Hepatocyte (in vitro differentiated cells): ENCODE measurements at places on chromosomes 16 and 17. TPM values are rescaled to one million over a fixed set of nuclear protein-coding genes. Genes with fewer than 3 reads are reported as not detected.
A peak's percentile ranks its signal among the peaks of the same experiment; 100 is the strongest.

GRCh38 chr17:35912942-35913341, 17.6 kb downstream of the RDM1 start:
- no peaks in the 10 kb centered on the region for H3K36me3 ChIP-seq
- H3K4me1 ChIP-seq: no peaks in the 10 kb centered on the region
- no peak for DNase-seq
- H3K4me3 ChIP-seq: no peak overlapping the region
- no peaks in the 10 kb centered on the region for H3K27me3 ChIP-seq

- peak overlapping the region; percentile 67 for H3K27ac ChIP-seq
- H3K27me3 ChIP-seq: peaks cover 11% of the 10 kb centered on the region
- H3K4me3 ChIP-seq: no peak overlapping the region
These were observed 617 bp upstream of the SCRN2 start for GRCh38 chr17:47841488-47842291.

GRCh38 chr17:30340801-30341356, 7.0 kb upstream of the TMIGD1 start:
- DNase-seq: no peak
- H3K36me3 ChIP-seq: no peaks in the 10 kb centered on the region
- H3K27ac ChIP-seq: peak overlapping the region; percentile 56
- peaks cover 33% of the 10 kb centered on the region for H3K4me1 ChIP-seq
- no peaks in the 10 kb centered on the region for H3K27me3 ChIP-seq

The ANKFN1 gene
- total RNA-seq: 0.10 and 0.28 TPM in 2 replicates

- H3K27me3 ChIP-seq: no peaks in the 10 kb centered on the region
- H3K36me3 ChIP-seq: no peaks in the 10 kb centered on the region
- H3K4me1 ChIP-seq: no peaks in the 10 kb centered on the region
- no peak overlapping the region for H3K27ac ChIP-seq
- H3K4me3 ChIP-seq: no peak overlapping the region
These were observed 8.7 kb upstream of the KAT7 start for GRCh38 chr17:49779739-49780231.

GRCh38 chr17:45783593-45784292, 377 bp upstream of the CRHR1 start:
- peaks cover 15% of the 10 kb centered on the region for H3K4me1 ChIP-seq
- no peak overlapping the region for H3K27ac ChIP-seq
- peak; percentile 37 for DNase-seq
- no peaks in the 10 kb centered on the region for H3K36me3 ChIP-seq
- peaks cover 85% of the 10 kb centered on the region for H3K27me3 ChIP-seq
